ENCODE measurements at places on chromosomes 12 and 14. TPM values are rescaled to one million over a fixed set of nuclear protein-coding genes. Genes with fewer than 3 reads are reported as not detected.

The MYF6 gene
- 0.21 TPM for polyA plus RNA-seq

The MSRB3 gene
- polyA plus RNA-seq: 23.1 TPM

The TUNAR gene
- polyA plus RNA-seq: 0.85 TPM

DNA sequence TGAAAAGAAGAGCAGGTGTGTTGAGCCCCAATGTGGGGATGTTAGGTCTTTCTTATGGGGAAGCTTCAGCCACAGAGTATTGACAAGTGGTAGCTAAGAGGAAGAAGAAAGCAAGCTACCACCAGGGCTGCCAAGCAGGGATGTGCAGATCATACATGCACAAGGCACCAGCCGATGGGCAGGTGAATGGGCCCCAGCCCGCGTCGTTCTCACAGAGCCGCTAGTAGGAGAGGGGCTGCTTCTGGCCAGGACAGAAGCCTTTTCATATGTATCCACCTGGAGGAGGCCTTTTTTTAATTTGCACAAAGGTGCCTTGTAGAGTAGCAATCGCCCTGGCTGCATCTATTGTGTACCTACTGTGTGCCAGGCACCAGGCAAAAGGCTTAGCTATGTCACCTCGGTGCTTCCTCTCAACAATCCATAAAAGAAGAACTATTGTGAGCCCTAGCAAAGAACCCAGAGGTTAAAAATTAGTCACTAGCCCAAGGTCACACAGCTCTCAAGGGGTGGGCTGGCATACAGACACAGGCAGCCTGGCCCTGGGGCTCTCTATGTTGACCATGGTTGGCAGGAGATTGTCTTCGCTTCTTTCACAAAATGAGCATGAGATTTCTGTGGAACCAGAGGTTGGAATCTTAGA is 8.2 kb downstream of the NUAK1 start:
- DNase-seq: no peak

- no peak for DNase-seq
Measured at GRCh38 chr14:44626423-44626822, 119.3 kb upstream of the FSCB start.

DNA sequence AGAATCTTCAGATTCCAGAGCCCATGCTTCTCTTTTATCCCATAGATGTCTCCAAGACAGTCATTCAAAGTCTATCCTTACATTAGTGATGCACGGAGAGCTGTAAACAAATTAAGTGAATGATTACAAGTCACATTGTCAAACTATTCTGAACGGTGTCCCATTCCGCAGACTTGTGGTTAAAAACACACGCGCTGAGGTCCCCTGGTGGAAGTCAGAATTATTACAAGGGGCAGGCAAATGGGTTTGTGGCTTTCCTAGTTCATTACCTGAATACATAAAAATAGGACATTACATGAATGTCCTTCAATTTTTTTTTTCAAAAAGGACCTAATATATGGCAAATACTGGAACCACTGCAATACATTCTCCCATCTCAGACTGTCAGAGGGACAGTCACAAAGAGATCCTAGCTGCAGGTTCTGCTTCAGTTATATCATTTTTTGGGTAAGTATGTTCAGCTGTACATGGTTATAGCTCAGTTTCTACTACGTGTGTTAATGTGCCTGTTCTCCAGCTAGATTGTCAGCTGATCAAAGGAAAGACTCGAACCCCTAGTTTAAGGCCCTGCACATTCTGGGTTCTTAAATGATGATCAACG is 53.1 kb upstream of the STON2 start:
- peak; percentile 40 for DNase-seq

- peak; percentile 65 for DNase-seq
Measured at GRCh38 chr12:57001448-57001906, 4.9 kb downstream of the ZBTB39 start.

GRCh38 chr12:111788178-111788654 is 21.5 kb downstream of the ALDH2 start:
- DNase-seq: no peak

- no peak for DNase-seq
Measured at GRCh38 chr12:120485961-120486881, 9.7 kb upstream of the DYNLL1 start.

The GNB3 gene
- 5.9 TPM for polyA plus RNA-seq

DNA sequence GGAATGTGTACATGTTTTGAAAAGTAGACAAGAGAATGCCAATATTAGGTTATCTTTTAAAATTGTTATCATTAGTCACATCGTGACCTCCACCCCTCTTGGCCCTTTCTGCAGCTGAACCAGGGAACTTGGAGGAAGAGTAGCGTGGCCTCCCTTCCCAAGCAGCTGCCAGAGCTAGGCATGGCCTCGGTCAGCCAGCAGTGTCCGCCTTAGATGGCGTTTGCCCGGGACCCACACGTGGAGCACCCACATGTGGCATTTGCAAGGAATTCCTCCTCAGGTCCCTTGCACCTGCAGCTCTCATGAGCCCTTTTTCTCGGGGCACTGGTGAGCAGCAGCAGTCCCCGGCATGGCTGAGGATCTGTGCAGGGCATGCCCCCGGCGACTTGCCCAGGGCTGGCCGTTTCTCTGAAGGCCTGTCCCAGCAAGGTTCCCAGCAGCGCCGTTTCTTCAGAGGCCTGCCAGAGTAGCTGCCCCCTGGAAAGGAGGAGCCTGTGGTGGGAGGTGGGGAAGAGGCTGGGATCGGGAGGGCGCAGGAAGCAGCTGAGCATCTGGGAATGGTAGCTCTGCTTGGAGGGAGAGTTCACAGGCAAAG is 10.8 kb downstream of the JDP2 start:
- DNase-seq: no peak

GRCh38 chr12:645563-646071 is 17.6 kb downstream of the NINJ2 start:
- no peak for DNase-seq

DNA sequence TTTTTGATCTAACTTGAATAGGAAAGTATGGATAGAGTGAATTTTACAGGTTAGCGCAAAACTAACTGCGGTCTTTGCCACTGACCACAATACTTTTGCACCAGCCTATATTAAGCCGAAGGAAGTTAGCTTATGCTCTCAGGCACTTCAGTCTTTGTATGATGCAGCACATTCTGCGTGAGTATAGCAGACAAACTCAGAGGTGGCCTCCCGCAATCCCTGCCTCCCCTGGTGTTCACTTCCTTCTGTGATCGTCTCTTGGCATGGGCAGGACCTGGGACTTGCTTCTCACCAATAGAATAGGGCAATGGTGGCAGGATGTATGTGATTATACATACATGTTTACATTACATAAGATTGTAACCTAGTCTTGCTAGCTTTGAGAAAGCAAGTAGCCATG is 10.3 kb upstream of the SLC6A13 start:
- no peak for DNase-seq

The CLMN gene
- polyA plus RNA-seq: 18.7 TPM

DNA sequence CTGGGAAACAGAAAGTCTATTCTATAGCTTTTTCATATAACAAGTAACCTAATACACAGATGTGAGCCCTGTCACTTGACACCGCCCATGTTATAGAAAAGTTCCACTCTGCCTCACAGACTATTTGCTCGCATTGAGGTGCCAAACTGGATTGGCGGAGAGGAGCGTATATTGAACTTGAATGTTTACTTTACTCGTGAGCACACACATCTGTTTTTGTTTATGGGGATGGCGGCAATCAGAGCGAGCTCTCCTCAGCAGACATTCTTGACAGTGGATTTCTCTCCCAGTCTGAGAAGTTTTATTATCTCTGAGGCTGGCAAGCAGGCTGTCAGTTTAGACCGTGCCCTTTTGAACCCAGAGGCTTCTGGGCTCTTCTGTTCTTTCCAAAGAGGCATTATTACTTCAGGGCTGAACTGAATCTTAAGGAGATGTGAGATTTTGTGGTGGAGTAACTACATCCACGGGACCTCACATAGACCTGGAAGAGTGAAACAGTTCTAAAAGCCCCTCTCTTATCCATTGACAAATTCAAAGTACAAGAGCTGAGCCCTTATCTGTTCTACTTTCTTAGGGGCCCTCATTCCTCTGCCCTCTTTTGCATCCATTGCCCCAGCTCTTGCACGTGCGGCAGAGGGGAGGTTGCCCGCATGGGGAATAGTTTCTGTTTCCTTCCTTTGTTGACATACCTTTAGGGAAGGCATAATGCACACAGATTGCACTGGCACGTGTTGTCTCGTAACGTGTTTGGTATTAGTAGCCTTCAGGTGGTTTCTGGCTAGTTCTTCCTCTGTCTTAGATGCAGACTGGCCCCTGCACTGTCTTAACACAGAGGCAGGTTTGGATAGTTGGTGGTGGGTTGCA is 68.2 kb downstream of the DRAM1 start:
- DNase-seq: peak; percentile 45

The MRPL42 gene
- polyA plus RNA-seq: 64.0 TPM

DNA sequence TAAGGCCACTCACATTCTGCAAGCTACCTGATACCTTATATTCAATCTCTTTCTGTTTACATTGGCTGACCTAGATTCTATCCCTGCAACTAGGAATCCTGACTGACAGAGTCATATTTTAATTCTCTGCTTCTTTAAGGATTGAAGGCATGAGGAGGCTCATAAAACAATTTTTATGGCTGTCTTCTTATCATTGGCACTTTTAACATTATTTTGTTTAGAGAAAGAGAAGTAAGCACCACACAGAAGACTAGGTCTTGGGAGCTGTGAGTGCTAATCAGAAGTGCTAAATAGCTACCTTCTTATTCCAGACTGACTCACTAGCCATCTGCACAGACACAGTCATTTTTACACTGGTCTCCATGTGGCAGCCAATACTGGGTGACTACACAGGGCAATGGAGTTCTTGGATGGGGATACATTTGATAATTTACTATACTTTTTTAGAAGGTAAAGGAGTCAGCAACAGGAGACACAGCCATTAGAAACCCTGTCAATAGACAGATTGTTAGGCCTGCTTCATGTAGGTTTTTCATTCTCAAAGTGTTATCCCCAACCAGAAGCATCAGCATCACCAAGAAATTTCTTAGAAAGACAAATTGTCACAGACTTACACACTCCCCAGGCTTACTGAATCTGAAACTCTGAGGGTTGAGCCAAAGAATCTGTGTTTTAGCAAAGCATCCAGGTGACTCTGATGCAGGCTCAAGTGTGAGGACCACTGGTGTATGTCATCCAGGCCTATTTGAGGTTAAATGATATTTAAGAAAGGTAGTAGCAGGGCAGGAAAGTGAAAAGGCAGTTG is 214.1 kb downstream of the DUSP6 start:
- no peak for DNase-seq

DNA sequence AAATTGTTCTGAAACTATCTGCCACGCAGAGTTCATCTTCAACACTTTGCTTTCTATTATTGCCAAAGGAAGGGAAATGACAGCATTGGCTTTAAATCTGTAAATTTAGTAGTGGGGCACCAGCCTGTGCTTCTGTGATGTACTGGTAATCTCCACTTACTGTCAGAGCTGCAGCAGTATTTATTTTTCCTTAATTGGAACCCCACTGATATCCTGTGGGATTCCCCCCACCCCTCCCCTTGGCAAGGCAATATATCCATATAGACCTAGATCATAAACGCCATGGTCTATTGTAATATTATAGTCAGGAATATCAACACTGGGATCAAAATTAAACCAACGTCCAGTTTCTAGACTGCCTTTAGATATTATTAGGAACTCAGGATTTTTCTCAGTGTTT is 96.7 kb downstream of the RMST start:
- no peak for DNase-seq

- DNase-seq: no peak
Measured at GRCh38 chr12:108442067-108442466, 73.0 kb upstream of the FICD start.

- no peak for DNase-seq
Measured at GRCh38 chr12:80714846-80715245, 1.9 kb upstream of the MYF5 start.

All from large intestine (tissue), 12 donors.